ENCODE measurements at places on chromosomes 6 and 20.

DNA sequence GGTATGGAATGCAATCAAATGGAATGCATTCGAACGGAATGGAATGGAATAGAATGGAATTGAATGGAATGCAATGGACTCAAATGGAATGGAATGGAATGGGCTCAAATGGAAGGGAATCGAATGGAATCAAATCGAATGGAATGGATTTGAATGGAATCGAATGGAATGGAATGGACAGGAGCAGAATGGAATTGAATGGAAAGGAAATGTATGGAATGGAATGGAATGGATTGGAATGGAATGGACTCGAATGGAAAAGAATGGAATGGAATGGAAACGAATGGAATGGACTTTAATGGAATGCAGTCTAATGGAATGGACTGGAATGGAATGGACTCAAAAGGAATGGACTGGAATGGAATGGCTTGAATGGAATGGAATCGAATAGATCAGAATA, 18.3 kb upstream of the DEFB115 start:
- DNase-seq = no peak

- no peak for DNase-seq
These were observed 193.5 kb upstream of the CNR1 start for GRCh38 chr6:88359530-88360202.

GRCh38 chr20:24693466-24694156, 224.2 kb downstream of the SYNDIG1 start:
- DNase-seq = no peak

- DNase-seq = no peak
These were observed 39.3 kb downstream of the PHACTR3 start for GRCh38 chr20:59643615-59644061.

DNA sequence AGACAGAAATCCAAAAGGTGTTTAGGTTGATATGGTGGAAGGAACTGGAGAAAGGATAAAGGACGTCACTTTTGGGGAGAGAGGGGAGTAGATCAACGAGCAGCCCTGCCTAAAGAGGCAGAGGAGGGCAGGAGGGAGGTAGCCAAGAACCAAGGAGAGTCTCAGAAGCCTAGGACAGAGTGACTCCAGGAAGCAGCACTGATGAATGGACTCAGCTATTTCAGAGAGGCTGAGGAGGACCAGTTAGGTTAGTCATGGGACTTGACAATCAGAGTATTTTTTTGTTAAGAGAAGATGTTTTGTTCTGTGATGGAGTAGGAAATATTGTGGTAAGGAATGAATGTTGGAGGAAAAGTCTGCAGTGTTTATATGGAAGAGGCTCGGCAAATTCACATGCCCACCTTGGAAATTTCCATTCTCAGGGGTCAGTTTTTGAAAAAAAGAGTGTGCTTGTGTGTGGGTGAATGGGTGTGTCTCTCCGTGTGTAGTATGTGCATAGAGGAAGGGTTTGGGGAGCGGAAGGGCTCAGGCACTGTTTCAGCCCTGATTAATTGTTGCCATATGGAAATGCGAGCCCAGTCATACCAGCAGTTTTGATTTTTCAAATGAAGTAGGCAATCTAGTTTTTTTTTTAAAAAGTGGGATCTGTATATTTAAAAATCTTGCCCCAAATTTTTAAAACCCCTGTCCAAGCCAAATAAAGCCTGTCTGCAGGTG, 303.6 kb downstream of the SAMD5 start:
- DNase-seq = no peak

- no peak for DNase-seq
These were observed 67.0 kb downstream of the DNAAF9 start for GRCh38 chr20:3340443-3340842.

- no peak for DNase-seq
These were observed 16.2 kb downstream of the USP49 start for GRCh38 chr6:41878961-41879405.

DNA sequence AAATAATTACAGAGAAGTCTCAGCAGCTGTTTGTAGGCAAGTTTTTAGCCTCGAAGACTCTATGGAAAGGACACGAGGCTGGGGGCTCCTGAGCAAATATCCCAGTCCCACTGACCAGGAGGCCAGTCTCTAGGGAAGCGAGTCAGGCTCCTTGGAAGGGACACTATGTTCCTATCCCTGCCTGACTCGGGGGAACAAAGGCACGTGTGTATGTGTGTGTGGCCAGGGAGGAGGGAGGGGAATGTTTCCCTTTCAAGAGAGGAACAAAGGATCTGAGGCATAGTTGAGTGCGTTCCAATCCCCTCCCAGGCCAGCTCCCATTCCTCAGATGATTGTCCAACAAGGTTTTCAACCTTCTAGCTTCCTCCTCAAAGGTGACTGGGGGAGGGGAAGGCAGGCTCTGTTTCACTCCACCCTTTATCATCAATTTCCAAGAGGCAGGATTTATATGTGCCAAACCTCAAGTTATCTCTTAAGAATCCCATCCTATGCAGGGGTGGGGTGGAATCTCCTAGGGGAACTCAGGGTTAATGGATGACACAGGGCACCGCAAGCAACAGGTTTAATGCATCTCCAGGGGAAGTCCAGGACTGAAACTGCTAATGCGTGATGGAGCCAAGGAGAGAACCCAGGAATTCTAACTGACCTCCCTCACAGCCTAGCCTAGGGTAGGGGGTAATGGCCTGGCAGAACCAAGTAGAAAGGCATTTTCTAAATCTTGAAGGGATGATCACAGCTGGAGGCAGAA, 9.9 kb downstream of the BCL2L1 start:
- peak; percentile 75 for DNase-seq

DNA sequence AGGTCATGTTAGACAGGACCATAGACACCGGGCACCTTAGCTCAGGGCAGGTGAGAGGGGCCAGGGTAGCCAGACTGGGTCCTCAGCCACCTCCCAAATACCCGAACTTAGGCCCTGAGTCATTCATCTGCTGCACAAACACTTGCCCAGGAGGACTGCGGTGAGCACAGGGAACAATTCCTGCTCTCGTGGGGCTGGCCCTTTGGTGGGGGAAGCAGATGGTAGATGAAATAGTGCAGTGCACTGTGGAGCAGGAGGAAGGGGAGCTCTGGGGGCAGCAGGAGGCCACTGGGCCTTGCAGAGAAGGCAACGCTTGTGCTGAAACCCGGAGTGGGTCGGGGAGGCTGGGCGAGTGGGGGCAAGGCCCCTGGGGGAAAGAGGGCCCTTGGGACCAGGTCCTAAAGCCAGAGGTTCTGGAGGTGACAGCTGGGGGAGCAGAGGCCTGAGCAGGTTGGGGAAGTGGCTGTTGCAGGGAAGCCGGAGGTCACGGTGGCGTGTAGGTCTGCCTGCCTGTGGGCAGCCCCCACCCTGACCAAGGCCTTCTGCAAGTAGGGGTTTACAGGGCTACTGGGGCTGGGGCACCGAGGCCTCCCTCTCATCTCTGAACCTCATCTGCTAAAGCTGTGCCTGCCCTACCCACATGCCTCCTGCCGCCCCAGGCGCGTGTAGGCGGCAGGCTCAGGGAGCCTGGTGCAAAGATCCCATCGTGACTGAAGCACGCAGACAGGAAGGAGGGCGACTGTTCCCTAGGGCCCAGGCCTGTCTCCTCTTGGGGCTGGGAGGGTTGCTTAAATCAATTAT, 4.7 kb upstream of the NPBWR2 start:
- DNase-seq = no peak

DNA sequence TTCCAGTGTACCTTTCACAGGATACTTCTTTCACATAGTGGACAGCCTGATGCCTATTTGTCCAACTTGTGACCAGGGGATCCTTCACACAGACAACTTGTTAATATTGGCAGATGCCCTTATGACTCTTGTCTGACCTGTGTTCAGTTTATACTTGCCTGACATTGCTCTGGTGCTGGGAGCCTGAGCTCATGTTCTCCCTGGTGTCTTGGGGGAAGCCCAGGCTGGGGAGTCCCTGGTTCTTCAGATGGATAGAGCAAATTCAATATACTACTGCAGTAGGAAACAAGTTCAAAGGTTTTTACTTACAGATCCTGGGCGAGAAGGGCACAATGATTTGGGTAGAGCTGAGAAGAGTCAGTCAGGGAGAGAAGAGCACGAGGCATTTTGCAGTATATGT, 76.1 kb downstream of the NKAIN2 start:
- DNase-seq = no peak

DNA sequence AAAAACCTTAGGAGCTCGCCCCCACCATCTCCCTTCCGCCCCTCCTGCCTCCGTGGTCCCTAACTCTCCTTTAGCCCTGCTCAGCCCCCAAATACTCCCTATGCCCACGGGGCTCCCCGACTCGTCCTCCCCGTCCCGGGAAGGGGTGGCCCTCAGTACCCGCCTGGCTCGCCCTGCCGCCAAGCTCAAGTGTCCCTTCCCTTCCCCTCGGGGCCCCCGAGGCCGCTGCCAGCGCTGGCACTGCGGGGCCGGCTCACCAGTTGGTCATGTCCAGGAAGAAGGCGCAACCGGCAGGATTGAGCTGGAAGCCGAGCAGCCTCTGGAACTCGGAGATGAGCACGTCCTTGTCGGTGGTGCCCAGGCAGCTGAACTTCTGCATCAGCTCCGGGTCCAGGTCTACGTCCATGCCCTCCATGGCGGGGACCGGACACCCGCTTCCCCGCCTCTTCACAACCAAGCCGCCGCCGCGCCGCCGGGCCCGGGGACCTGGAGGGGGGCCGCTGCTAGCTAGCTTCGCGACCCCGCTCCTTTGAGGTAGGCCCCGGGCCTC, 303 bp downstream of the ILRUN start:
- DNase-seq = peak; percentile 66

GRCh38 chr6:167979436-167980139, 17.9 kb upstream of the KIF25 start:
- no peak for DNase-seq

DNA sequence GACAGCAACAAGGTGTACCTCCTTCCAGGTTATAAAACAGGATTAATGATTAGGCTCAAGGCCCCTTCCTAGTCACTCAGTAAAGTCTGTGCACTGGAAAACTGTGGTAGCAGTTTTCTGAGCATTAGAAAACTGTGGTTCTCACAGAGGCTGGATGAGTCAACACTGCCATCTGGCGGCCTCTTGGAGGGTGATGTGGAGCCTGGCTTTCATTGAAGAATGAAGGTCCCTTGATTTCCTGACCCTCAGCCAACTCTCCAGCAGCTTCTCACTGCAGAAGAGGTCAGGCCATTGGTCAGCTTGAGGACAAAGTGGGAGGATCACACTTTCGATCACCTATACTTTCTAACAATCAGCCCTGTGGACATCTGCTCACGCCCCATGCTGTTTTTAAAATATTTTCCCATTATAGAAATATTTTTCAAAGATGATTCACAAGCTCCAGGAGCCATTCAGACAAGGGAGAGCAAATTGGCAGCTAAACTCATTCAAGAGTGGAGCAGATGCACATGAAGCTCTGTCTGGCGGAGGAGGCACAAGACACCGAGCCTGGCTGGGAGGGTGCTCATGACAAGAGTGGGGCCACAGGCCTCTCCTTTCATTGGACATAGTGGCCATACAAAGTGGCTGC, 23.2 kb downstream of the PSMB1 start:
- DNase-seq = peak; percentile 86

DNA sequence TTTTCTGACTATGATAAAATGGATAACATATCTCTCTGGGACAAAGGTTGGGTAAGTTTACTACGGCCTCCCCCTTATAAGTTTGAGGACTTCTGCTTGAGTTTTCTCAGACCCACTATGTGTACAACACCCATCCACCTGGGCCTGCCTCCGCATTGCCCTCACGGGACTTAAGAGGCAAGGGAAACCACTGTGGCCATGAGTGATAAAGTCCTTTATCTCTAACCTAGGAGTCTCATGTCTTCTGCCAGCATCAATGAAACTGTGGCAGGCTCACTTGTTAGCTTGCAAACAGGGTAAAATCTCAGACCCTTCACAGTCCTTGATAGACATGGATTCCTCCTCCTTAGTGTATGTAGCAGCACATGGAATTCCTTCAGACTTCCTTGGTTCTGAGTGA, 173.4 kb upstream of the MYLIP start:
- no peak for DNase-seq

DNA sequence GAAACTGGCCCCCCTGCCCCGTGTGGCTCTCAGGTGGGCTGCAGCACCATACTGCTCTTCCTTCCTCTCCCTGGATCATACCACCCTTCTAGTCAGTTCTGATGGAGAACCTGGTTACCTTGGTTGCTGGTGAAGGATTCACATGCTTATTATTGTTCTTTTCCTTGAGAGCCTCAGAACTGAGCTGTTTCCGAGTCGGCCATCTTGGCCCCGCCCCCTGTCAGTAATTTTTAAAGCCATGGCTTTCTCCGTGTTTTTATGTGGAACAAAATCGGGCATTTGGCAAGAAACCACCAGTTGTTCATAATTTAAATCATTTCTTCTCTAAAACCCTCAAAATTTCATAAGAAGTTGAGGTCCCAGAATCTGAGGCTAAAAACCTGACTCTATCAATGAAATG, 493.8 kb downstream of the NKAIN2 start:
- no peak for DNase-seq

DNA sequence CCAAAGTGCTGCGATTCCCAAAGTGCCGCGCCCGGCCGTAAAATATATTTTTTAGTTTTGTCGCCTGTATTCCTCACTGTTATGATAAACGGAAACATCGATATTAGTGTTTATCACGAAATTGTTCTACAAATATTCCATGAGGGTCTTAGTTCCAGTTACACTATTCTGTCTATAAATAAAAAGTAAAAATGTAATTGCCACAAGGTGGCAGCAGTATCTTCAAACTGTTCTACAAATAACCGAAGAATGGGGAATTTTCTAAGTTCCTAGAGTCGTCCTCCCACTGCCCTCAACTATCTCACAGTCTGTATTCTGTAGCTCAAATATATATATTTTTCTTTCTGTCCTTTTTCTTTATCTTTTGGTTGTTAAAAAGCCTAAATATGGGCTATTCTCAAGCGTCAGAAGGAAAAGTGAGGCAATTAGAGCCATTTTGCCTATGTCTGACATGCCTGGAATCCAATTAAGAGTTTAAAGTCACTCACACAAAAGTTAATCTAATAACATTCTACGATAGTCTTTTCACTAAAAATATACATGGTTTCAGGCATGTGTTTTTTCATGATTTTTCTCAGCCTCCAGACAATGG, 14.2 kb upstream of the FAM162B start:
- DNase-seq = peak; percentile 70

DNA sequence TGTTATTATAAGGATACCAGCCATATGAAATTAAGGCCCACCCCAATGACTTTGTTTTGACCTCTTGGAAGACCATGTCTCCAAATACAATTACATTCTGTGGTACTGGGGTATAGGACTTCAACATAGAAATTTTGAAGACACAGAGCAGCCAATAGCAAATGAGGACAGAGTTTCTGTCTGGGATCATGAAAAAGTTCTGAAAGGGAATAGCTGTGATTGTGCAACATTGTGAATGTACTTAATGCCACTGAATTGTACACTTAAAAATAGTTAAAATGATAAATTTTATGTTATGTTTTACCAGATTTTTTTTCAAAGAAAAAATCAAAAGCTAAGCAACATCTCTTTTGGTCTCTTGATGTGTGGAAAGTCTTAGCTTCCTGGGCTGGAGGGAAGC, 27.0 kb upstream of the AGPAT4 start:
- DNase-seq = no peak

- DNase-seq = no peak
These were observed 667.8 kb upstream of the GJE1 start for GRCh38 chr6:141464896-141465295.

GRCh38 chr20:12928358-12928754, 80.4 kb upstream of the SPTLC3 start:
- no peak for DNase-seq
